ENCODE measurements at places on chromosomes 1 and 21.

- no peak for DNase-seq
These were observed 293.5 kb downstream of the NTNG1 start for GRCh38 chr1:107434361-107434693.

- no peak for DNase-seq
These were observed 1.2 kb upstream of the ALDH9A1 start for GRCh38 chr1:165699577-165699976.

- DNase-seq = peak; percentile 99
These were observed 228.2 kb upstream of the USP24 start for GRCh38 chr1:55443175-55443915.

- DNase-seq = no peak
These were observed 83.1 kb upstream of the HAO2 start for GRCh38 chr1:119285482-119285881.

DNA sequence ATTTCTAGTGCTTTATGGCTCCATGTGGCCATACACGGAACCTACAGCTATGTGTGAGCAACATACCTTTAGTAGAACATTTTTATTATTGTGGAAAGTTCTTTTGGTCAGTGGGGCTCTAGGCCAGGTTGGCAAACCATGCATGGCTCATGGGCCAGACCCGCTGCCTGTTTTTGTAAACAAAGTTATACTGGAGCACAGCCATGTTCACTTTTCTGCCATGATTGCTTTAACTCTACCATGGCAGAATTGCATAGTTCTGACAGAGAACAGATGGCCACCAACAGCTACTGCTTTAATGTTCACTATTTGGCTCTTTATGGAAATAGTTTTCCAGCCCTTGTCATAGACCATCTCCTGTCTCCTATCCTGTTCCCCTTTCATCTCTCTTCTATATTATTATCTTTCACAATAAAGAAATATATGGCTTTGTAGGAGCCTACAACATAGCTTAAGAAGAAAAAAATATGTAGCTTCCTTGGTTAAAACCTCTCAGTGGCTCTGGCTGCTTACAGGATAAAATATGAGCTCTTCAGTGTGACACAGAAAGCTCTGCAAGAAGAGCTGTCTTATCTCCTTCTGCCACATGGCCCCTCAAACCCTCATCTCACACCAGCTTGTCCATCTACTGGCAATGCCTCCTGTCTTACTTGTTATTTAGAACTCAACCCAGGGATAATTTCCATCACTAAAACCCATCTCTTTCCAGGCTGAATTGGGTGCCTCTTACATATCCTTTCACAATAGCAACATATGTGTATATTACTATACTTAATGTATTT, 54.6 kb upstream of the RWDD3 start:
- peak; percentile 44 for DNase-seq

DNA sequence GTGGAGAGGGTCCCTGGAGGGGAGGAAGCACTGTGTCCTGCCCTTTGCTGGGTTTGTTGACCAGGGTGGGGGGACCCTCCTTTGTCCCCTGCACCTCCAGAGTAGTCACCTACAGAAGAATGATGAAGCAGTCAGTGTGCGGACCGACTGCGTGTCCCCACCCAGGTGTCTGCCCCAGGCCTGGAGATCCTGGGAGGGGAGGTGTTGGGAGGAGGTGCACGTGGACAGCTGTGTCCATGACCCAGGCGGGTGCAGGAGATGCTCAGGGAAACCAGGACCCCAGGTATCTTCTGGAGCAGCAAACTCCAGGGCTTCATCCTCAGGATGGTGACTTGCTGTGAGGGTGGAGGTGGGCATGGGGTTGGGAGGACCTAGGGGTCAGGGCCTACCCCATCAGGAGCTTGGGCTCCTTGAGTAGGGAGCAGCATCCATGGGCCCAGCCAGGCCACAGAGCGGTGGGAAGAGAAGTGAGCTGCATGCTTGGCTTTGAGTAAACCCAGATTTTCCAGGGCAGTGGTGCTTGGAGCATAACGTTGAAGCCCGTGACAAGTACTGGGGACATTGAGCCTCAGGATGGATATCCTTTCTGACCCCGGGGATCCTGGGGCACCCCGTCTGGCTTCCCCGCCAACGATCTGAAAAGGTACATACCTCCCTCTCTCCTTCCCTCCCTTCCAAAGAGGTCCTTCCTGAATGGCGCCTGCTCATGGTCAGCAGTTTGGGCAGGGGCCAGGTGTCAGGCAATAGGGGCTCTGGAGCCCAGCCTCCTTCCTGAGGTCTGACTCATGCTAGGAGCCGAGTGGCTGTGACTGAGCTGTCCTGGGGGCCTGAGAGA, 13.7 kb downstream of the ACTRT2 start:
- DNase-seq = no peak

DNA sequence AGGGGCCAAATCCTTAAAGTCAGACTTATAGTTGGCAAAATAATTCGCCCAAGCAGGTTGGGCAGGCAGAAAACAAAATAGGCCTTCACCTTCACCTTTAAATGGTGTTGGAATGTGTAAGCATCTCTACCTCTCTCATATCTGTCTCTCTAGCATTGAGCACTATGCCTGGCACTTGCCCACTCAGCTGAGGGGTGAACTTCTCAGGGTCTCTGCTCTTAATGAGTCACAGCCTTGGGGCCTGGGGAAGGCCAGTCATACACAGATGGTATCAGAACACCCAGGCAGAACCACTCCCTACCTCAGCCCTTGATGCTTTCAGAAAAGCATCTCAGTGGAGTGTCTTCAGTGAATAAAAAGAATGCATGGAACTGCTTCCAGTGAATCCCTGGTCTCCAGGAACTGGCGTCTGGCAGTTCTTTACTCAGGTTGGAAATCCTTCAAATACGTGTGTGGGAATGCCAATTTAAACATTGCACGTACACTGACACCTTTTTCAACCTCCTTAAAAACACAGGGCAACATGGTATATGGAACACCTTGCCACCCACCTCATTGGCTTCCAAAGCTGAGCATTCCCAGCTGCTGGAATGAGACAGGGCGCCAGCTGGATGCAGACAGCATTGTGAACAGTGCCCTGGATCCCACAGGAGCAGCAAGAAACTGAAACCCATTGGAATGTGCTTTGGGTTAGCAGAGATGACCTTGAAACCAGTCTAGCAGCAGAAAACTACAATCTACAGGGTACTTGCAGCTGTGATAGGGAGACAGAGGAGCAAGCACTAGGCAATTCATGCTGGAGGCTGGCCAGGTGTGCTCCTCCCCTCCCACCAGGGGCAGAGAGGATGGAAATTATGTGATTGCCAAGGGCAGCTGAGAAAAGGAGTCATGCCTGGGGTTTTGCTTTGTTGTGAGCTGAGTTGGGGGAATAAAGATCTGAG, 30.0 kb downstream of the ZNF697 start:
- no peak for DNase-seq

DNA sequence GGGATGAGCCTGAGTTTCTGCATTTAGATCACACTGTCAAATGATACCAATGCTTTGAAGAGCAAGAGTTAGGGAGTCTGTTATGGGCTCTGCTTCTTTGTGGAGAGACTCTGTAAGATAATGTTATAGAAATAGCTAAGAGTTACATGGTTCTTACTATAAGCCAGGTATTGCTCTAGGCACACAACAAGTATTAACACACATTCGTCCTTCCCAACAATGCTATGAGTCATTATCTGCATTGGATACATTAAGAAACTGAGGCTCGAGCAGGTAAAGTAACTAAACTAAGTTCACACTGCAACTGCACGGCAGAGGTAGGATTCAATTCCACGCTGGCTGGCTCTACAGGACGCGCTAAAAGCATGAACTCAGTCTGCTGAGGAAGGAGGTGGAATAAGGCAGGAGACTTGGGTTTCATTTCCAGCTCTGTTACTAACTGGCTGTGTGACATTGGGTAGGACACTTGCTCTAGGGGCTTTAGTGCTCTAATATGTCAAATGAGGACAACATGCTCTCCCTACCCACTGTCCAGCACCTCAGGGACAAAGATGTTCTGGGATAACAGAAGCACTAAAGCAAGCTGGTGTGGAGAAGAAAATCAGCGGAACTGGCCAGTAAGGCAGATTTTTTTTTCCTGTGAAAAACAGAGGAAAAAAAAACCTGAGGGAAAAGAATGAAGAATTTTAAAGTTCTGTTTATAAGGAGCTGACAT, 23.7 kb upstream of the IL20 start:
- DNase-seq = no peak

GRCh38 chr1:77120950-77121349, 98.3 kb downstream of the PIGK start:
- DNase-seq = no peak

- no peak for DNase-seq
These were observed 155.4 kb downstream of the PGBD5 start for GRCh38 chr1:230270559-230271281.

GRCh38 chr1:15863156-15863901, 15.8 kb downstream of the SPEN start:
- DNase-seq = no peak

GRCh38 chr1:29125237-29125641, 1.5 kb upstream of the TMEM200B start:
- DNase-seq = no peak

DNA sequence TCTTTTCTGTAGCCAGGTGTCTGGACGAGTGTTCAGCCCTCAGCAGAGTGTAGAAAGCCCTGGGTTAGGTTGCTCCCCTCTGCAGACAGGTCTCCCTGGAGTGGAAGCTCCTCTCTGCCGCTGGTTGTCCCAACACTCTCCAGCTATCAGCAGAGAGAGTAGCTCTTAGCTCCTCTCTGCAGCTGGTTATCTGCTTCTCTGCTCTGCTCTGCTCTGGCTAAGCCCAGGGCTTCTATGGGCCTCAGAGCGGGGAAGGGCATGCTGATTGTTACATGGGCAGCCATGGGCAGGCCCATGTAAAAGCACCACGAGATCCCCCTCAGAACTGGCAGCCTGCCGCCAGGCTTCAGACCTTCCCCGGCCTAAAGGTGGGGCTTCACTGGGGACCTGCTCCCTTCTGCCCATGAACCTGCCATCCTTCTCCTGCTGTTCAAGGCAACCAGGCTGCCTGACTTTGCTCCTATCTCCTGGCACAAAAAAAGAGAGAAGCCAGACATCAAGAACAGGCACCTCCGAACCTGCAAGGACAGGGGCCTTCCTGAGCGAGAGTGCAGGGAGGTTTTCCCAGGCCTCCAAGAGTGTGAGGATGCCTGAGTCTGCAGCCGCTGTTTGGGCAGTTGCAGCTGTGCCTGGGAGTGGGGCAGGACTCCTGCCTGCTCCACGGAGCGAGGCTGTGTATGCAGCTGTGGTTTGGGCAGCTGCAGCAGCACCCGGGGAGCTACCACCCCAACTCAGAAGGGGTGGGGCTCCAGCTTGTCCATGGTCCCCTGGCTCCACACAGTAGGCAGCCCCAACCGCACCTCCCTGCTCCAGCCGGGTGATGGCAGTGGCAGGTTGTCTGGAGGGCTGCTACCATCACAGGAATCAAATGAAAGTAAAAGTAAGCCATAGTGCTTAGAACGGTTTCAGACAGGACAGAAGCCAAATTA, 973.7 kb downstream of the LTN1 start:
- no peak for DNase-seq

DNA sequence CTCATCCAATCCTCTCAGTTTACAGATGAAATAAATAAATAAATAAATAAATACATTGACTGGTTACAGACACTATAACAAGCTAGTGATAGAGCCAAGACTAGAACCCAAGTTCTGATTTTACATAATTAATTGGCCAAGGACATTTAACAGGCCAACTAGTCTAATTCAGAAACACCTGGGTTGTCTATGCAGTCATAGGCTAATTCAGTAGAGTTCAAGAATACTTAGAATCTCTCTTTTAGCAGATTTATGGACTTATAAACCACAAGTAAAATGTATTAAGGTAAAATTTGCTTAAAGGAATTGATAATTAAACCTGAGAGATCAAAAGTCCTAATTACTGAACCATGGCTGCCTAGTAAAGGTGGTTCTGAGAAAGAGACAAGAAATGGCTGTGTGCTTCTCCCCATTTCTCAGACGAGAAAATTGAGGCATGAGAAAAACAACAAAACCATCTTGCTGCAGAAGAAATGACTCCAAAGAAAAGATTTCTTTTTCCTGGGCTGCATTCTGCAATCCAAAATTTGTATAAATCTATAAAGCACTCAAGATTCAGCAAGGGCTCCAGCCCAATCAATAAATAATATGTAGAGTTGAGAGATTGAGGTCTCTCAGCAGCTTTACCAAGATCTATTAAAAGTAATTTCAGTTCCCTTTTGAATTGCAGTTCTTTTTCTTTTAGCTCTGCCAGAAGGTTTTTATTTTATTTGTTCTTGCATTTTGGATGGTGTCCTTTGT, 98.3 kb downstream of the DUSP10 start:
- DNase-seq = no peak

DNA sequence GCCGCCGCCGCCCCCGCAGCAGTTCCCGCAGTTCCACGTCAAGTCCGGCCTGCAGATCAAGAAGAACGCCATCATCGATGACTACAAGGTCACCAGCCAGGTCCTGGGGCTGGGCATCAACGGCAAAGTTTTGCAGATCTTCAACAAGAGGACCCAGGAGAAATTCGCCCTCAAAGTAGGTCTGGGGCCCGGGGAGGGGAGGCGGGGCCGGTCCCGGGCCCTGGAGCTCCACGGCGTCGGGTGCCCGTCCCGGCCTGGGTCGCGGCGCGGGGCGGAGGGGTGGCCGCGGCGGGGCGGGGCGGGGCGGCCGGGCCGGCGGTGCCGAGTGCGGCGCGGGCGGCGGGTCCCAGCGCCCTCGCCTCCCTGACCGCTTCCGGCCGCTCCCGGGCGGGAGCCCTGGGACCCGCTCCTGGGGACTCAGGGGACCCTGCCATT, 646 bp downstream of the MAPKAPK2 start:
- no peak for DNase-seq

DNA sequence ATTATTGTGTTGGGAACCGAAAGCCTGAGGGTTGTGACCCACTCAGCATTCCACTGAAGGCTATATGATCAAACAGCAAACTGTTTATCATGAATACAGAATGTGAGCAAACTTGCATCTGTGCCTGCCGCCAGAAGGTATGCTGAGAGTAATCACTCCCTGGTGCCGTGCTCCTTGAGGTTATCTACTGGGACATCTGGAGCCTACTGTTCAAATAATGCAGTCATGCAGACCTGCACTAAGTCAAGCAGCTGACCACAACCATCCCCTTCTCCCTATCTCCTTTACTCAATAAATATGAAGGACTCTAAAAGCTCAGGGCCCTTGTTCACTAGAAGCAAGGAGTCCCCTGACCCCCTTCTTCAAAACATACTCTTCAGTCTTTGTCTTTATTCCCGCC, 13.5 kb downstream of the GSTM5 start:
- no peak for DNase-seq

GRCh38 chr1:11787804-11788436, 17.8 kb downstream of the MTHFR start:
- DNase-seq = no peak

DNA sequence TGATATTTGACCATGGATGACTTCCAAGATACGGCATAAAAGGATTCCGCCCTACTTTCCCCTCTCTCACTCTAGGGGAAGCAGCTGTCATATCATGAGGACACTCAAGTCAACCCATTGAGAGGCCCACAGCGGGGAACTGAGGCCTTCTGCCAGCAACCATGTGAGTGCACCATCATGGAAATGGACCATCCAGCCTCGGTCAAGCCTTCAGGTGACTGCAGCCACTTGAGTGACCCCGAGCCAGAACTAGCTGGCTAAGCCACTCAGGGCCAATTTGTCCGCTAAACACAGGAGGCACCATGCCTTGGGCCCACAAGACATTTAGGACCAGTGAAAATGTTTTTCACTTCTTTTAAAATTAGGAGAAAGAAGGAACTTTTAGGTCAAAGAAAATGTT, 11.1 kb upstream of the GJB5 start:
- DNase-seq = no peak
